ENCODE measurements at places on chromosomes 3 and 15.

- no peak for DNase-seq
Observed at GRCh38 chr3:46013316-46014094, 13.8 kb downstream of the XCR1 start.

- peak; percentile 5 for DNase-seq
Observed at GRCh38 chr3:194178669-194179068, 42.7 kb downstream of the HES1 start.

DNA sequence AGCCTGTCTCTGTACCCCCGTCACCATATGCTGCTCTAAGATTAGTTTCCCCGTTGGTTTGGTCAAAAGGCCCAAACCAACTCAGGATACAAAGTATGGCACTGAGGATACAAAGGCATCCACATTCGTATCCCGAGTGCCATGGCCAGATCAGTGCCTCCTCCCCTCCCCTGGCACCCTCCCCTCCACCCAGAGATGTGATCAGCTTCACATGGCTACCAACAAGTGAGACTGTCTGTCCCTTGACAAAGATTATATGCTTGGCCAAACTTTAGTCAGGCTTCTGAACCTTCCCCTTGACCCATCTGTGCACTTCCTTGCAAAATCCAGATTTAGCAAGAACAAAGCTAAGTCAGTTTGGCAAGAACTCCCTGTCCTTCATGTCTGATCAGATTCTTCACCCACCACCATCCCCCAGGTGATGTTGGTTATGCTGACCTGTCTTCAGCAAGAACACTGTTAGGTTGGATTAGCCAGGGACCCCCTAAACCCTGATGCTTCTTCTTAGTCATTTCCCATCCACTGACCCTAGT is 61.7 kb downstream of the KLF15 start:
- no peak for DNase-seq

DNA sequence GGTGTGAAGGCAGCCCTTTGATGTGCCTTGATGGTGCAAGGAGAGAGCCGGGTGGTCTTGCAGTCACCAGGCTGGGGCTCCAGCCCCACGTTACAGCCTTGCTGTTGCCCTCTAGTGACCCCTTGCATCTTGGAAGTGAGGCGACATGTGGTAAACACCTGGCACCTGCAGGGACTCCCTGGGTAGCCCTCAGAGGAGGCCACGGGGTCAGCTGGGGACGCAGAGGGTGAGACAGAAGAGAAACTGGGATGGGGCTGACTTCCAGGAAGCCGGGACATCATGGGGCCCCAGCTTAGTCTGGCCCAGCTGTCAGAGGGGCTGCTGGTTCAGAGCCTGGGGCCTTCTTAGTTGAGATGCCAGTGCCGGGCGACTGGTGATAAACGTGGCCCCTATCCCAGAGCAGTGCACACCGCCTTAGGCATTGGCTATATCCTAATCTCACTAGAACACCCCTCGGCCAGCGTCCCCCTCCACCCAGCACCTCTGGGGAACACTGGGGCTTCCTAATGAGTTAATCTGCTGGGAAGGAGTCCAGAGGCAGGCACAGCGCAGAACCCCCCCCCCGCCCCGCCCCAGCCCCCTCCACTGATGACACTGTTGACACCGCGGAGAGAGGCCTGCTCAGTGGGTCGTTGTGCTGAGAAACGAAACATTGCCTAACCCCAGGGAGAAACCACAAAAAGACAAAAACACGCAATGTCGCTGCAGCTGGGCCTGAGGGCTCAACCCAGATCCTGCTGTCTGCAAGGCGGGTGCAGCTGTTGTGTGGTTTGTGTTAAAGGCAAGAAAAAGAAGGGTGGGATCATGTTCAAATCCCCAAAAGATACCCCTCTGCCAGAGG is 60.5 kb upstream of the KLF13 start:
- peak; percentile 29 for DNase-seq

- DNase-seq: no peak
Observed at GRCh38 chr3:193439423-193439822, 60.9 kb upstream of the ATP13A5 start.

DNA sequence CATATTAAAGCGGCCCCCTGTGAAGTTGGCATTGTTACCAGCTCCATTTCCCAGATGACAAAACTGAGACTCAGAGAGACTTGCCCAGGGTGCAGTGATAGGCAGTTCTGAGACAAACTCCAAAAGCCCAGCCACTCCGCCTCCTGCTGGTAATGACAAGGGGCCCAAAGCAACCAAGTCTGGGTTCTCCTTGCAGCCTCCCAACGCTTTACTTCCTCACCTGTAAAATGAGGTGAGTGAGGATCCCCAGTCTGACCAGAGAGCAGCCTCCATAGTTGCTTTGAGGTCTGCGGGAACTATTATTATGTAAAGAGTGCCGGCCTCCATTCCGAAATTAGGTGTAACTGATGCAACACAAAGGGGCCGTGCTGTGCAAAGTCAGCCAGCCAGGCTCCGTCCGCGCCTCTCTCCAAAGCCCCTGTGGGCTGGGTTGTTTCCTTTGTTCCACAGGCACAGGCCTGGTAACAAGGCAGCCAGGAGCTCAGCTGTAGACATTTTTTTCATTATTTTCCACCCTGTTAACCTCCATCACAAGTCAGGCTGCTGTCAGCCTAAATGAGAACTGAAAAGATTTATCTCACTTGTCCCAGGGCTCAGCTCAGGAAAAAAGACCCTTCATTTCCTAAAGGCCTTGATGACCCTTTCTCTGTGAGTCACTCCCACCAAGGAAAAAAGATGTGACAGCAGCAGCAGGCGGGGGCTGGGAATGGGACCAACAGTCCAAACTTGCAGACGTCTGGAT is 139.1 kb upstream of the RAD18 start:
- no peak for DNase-seq
